ENCODE measurements at places on chromosomes 1 and 21. TPM values are rescaled to one million over a fixed set of nuclear protein-coding genes. Genes with fewer than 3 reads are reported as not detected.

DNA sequence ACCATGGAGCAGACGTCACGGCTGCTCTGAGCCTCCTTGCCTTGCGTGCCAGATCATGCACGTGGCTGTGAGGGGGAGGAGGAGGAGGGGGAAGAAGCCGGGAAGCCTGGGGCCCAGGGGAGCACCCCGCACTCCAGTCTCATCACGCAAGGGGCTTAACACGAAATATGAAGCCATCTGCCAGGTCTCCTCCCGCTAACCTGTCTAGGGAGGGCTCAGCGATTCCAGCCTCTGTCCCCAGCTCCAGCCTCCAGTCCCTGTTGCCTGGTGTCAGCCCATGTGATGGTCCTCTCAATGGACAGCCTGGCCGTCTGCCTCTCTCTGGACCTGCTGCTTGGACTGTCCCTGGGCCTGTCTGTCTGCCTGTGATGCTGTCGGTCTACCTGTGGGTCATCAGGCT, 22.5 kb upstream of the C1QA start:
- no peak for DNase-seq

DNA sequence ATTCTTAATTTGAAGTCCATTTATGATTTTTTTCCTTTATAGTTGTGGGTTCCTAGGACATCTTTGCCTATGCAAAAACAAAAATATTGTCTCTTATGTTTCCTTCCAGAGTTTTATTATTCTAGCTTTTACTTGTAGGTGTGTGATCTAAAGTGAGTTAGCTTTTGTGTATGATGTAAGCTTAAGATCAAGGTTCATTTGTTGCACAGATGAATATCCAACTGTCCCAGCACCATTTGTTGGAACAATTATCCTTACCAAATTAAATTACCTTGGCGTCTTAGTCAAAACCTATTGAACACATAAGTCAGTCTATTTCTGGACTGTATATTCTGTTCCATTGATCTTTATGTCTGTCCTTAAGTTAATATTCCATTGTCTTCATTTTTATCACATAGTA, 337.6 kb downstream of the ZP4 start:
- no peak for DNase-seq

GRCh38 chr1:21451212-21451611, 11.3 kb downstream of the NBPF3 start:
- DNase-seq = no peak

DNA sequence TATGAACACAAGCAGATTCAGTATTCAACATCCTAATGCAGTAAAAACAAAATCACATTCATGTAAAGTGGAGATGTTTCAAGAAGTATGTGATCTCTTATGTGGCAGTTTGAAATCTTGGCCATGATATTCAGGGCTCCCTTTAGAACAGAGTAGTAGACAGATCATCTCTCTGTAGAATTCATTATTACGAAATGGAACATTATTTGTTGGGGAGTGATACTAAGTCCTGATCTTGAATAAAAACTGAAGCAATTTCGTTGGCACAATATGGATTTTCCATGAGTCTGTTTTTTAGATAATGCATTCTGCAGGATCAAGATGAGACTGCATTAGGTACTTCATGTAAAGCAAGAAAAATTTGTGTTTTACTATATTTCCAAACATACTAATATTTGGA, 264.4 kb upstream of the NRIP1 start:
- DNase-seq = no peak

- DNase-seq = peak; percentile 63
Measured at GRCh38 chr1:207004931-207005830, 27.4 kb downstream of the C1orf116 start.

The BACE2 gene
- 6.5 TPM for total RNA-seq

The TNNT2 gene
- 0.18 TPM for total RNA-seq

Measured in right lobe of liver (tissue), 6 donors.